ENCODE measurements at places on chromosomes 2 and 18. TPM values are rescaled to one million over a fixed set of nuclear protein-coding genes. Genes with fewer than 3 reads are reported as not detected.

Gene RGPD4
- total RNA-seq: not detected

Gene POTEI
- not detected for total RNA-seq

Gene EFEMP1
- total RNA-seq: 235 TPM

Gene IL36RN
- total RNA-seq: 0.25 TPM

Gene DHRS9
- total RNA-seq: not detected

Gene SLC23A3
- 5.4 TPM for total RNA-seq

Gene CRYBA2
- total RNA-seq: not detected

Gene ZBTB7C
- 40.5 TPM for total RNA-seq

Gene SLC9A4
- total RNA-seq: not detected

- no peak for DNase-seq
Measured at GRCh38 chr2:40405465-40405864, 46.4 kb downstream of the SLC8A1 start.

GRCh38 chr18:48399303-48400075, 9.7 kb downstream of the ZBTB7C start:
- DNase-seq: no peak

DNA sequence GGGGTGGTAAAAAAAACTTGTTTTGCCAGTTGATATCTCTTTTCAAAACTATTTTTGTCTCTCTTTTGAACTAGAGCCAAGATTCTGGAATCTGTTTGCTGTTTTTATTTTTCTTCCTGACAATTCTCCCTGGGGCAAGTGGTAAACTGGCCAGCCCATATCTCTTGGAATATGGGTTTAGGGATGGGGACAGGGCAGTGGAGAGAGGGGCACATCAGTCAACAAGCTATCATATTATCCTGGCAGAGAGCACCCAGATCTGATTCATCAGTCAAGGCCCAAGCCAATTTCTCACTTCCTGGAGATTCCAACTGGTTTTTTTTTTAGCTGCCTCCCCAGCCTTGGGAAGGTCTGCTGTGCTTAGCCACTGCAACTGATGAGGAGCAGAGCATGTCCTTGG, 52.3 kb downstream of the ARHGAP28 start:
- no peak for DNase-seq

DNA sequence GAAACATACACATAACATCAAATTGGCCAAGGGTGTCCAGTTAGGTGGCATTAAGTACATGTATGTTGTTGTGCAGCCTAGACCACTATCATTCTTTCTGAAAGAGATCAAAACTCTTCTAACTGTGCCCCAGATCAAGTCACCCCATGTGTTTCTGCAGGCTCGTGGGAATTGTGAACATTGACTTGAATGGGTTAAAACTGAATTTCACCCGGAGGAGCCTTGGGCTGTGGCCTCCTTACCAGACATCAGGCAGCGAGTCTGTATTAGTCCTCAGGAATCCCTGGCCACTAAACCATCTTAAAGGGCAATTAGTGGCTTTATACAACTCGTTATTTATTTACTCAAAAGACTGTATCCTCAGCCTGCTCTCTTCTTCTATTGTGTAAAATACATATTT, 149.0 kb upstream of the REV1 start:
- DNase-seq: no peak

GRCh38 chr2:238098901-238099713, 1.0 kb upstream of the ESPNL start:
- no peak for DNase-seq

DNA sequence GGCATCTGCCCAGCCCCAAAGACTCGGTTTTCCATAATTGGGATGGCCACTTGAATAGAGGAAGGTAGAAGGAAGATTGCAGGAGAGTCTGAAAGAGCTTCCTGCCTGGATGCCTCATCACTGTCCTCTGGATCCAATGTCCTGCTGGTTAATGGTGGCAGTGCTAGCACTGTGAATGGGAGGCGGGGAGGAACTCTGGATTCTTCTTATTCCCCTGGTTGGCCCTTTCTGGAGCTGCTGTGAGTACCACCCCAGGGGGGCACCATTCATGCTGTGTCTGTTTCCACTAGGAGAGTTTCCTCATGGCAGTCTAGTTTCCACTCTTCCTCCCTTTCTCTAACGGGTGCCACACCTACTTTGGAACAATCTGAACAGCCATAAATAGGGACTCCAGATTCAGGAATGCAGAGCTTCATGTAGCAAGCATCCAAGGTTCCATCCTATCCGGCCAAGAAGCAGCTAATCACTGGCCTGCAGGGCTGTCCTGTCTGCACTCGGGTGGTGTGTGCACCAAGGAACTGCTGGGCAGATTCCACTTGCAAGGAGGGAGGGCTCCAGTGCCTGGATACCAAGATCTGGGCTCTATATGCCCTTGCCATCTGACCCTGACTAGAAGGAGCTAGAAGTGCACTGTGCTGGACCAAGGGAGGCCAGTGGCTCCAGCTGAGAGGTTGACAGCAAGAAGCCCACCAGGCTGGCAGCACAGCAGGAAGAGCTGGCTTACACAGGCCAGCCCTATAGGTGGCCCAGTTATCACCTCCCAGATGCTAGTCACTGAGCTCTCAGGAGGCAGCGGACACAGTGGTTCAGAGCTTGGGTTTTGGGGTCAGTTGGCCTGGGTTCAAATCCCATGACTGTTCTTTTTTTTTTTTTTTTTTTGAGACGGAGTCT, 4.6 kb upstream of the ATOH8 start:
- no peak for DNase-seq

- DNase-seq: no peak
Measured at GRCh38 chr2:238228700-238229099, 11.1 kb downstream of the HES6 start.

- DNase-seq: no peak
Measured at GRCh38 chr2:1502891-1503304, 89.6 kb downstream of the TPO start.

- DNase-seq: no peak
Measured at GRCh38 chr18:10860928-10861327, 288.4 kb downstream of the PIEZO2 start.

- DNase-seq: no peak
Measured at GRCh38 chr18:27996801-27997272, 180.1 kb downstream of the CDH2 start.

Measured in vagina (tissue), 2 donors.